ENCODE measurements at places on chromosomes 7 and 10.

DNA sequence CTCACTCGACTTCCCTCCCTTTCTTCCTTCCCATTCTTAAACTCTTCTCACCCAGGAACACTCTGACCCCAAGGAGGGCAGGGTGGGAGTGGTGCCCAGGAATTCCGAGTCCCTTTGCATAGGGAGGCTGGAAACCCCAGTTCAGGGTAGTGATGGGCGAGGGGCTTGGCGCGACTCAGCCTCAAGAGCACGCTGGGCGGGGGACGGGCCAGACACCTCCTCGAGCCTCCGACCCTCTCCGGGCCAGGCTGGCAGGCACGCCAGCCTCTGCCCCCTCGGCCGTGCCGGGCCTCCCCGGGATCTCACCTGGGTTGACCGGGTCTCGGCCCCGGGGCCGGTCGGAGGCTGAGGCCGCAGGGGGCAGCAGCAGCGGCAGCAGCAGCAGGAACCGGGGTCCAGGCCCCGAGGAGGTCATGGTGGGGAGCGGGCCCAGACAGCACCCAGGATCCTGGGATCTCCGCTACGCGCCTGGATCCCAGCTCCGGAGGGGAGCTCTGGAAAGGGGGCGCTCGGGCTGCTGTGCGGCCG lies 457 bp downstream of the PLOD3 start:
- no peak for DNase-seq

DNA sequence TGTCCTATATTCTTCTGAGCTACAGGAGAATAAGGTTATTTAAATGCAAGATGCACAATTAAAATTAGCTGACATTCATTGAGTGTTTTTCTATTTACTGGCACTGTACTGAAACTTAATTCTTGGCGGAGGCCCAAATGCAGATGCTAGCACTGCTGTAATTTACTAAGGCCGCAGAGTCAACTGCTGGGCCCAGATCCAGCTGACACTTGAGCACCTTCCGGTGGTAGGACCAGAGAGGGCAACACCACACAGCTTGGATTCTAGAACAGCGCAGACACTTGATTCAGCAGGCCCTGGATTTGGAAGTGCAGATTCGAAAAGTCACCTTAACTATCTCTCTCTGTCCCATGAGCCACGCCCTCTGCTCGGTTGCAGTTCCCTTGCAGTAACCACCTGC lies 228.6 kb upstream of the TMEM72 start:
- DNase-seq: no peak

- no peak for DNase-seq
Measured at GRCh38 chr7:33623267-33623666, 282.1 kb upstream of the BMPER start.

- DNase-seq: no peak
Measured at GRCh38 chr7:13072014-13072413, 384.6 kb downstream of the ARL4A start.

DNA sequence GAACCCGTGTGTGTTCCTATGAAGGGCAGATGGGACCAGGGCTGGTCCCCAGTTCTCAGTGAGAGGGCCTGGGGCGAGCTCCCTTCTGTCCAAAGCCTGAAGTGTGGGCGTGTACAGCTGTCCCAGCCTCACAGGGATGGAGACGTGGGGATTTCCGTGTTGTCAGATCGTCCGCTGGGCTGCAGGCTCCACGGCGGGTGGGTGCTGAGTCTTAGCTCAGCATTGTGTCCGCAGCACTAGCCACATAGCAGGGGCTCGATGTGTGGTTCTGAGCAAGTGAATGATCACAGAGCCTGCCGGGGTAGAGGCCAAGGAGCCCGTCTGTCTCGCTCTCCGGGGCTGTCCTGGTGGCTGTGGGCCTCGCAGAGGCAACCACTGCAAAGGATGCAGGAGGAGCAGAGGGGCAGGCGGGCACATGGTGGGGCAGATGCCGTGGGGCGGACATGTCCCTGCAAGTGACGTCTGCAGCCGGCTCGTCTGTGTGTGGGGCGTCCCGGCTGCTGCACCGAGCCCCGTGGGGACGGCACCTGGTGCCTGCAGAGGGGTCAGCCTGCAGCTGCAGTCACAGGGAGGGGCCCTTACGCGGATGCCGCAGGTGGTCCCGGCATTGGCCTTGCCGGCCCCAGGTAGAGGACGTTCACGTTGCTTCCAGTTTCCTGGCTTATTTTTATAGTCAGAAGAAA lies 30.9 kb downstream of the FAM20C start:
- no peak for DNase-seq

DNA sequence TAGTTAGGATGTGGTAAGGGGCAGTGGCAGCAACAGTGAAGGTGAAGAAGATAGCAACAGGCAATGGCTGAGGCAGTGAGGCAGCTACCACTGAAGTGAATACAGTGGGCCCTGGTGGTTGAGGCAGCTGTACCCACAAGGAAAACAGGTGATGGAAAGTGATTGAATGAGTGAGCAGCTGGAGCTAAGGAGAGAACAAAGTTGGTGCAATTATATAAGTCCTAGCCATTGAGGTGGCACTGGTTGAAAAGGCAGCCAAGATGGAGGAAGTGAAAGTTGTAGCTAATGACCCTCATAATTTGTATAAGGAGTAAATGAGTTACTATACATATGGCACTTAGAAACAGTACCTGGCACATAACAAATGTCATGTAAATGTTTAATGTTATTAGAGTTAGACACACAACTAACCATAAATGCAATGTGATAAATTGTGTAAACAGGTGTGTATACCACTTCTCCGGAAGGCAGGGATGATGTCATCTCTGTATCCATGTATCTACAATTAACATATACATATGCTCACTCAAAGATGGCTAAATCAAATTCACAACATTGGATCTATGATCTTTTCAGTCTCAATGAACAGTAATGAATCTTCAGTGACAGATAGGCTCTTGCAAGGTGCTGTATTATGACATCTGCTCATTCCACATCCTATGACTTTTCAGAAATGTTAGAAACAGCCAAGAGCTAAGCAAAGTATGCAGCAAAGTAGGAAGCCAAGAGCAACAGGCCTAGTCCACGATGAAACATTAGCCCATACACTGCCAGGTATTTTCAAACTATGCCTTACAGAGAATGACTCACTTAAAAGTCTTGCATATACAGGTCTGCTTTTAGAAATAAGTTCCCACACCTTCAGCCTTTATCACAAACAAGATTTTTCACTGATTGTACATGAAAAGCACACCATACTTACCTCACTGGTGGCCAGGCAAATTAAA lies 10.7 kb downstream of the XPNPEP1 start:
- DNase-seq: no peak

- DNase-seq: no peak
Measured at GRCh38 chr7:130940907-130941306, 206.9 kb upstream of the KLF14 start.

- DNase-seq: no peak
Measured at GRCh38 chr7:127916735-127917134, 114.5 kb downstream of the LRRC4 start.

DNA sequence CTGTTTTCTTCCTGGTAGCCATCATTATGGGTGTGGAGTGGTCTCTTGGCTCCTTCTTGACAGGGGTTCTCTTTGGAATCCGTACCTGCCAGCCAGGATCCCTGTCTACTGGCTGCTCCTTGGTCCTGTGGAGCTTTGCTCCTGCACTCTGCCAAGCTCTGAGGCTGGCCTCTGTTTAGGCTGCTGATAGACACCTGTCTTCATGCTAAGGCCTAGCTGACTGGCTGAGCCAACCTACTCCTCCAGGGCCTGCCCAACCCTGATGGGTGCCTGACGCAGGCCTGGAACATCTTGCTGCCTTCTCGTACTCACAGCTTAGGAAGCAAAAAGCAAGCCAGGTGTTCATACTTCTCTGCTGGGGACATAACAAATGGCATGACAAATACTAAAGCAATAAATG lies 333.6 kb upstream of the ZNF32 start:
- no peak for DNase-seq

DNA sequence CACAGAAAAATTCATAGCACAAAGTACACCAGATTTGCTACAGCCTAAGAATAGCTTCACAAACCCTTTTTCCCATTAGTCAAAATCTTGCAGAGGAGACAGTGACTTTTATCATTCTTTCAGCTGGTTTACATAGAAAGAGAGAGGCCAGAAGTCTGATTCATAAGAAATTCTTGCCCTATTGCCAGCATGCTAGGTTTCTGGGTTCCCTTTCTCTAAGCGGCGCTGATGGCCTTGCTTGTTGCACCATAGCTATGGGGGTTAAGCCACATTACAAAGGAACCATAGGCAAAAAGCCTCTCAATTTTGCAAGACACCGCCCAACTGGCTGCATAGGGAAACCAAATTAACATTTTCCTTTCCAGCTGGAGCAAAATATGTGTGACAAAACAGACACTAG lies 87.4 kb downstream of the ZNF467 start:
- DNase-seq: no peak

- DNase-seq: no peak
Measured at GRCh38 chr7:20033621-20034400, 183.4 kb downstream of the MACC1 start.

DNA sequence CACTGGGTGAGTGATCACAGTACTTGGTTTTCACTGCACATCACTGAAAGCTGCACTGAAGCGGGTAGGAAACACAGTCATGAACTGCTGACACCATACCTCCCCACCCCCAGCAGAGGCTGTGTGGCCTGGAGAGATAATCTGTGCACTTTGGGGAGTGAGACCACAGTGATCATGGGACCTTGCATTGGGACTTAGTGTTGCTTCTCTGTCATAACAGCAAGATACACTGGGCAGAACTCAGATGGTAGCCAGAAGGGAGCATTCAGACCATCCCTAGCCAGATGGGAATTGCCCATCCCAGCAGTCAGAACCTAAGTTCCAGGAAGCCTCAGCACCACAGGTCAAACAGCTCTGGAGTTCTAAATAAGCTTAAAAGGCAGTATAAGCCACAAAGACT lies 346.4 kb upstream of the TMEM229A start:
- DNase-seq: no peak

DNA sequence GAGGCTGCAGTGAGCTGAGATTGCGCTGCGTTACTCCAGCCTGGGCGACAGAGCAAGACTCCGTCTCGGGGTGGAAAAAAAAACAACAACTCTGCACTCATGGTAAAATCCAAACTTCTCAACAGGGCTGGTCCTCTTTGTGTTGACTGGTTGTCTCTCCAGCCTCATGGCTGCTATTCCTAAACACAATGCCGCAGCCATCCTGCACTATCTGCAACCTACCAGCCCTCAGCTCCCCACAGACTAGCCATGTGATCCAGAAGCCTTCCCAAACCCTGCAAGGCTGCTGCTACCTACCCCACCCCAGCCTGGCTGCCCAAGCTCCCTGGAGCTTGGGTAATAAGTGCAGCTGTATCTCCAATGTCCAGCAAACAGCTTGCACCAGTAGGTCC lies 11.7 kb downstream of the ZYX start:
- DNase-seq: no peak

- no peak for DNase-seq
Measured at GRCh38 chr7:14806891-14807290, 95.7 kb downstream of the DGKB start.

DNA sequence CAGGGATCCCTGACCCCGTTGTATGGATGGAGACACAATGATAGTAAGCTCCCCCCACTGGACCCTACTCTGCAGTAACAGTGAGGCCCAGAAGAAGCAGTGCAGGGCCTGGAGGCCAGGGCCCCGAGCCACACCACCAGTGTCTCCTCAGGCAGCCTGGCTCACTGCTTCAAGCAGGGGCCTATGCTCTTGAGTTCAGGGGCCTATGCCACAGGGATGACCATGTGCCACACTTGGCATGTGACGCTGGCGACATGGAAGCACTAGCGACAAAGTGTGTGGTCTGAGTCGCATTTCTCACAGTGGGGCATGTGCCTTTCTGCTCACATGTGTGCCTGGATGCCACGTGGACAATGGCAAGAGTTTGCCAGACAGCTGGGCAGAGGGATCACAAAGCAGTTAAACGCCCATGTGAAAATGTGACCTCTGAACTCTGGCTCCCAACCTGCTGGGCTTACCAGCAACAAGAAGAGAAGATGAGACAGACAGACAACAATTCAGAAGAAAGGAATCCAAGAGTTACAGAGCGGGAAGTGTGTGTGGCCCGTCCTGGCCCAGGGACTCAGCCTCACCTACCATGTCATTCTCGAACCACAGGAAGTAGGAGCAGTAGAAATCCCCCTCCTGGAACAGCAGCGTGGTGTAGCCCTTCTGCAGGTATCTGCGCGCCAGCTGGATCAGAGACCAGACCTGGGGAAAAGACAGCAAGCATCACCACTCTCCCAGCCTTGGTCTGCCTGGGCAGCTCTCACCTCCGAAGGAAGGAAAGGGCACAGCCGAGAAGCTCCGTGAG lies 4.7 kb upstream of the PYROXD2 start:
- DNase-seq: no peak

DNA sequence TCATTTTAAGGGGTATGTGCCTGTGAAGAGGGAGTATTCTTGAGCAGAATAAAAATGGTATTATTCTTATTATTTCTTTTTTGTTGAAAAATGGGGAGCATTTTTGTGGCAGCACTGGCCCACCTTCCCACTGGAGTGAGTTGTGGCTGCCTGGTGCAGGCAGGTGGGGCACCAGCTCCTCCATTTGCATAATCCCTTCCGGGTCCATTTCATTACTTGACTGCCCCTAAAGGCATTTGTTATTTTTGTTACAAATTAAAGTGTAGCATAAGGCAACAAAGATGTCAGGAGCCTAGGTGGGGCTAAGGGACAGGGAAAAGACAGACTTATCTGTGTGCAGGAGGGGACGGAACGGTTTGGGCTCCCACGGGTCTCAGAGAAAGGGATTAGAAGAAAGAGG lies 26.8 kb downstream of the GOLGA7B start:
- no peak for DNase-seq

- DNase-seq: no peak
Measured at GRCh38 chr10:52261362-52261761, 52.7 kb upstream of the DKK1 start.

- no peak for DNase-seq
Measured at GRCh38 chr7:70799841-70800405, 332.0 kb upstream of the GALNT17 start.

- no peak for DNase-seq
Measured at GRCh38 chr10:87696922-87697745, 37.5 kb downstream of the PAPSS2 start.

DNA sequence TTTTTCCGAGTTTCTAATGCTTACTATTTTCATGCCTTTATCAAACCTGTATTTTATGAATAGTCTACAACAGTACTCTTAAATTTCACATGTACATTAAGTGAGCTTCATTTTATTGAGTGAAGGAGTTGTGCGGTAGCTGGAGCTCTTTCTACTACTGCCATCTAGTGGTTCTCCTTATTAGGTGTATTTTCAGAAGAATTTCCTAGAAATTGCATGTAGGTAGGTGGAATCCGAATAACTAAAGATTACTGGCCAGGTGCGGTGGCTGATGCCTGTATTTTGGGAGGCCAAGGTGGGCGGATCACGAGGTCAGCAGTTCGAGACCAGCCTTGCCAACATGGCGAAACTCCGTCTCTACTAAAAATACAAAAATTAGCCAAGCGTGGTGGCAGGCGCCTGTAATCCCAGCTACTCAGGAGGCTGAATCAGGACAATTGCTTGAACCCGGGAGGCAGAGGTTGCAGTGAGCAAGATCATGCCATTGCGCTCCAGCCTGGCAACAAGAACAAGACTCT lies 38.3 kb downstream of the LRRC72 start:
- no peak for DNase-seq

DNA sequence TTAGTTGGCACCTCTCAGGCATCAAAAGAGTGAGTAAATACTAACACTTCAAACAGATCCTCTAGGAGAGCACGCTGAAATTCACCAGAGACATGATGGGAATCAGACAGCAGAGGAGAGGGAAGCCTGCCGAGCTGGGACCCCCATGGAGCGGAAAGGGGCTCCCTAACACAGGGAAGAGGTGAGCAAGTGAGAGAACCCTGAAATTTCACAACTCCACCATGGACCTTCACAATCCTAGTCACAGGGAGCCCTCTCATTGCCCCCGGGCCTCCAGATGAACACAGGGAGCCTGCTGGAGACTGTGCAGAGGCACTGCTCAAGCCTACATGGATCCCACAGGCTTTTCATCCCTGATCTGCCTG lies 59.2 kb upstream of the ANTXRL start:
- no peak for DNase-seq
